ENCODE measurements at places on chromosomes 7 and 10.

DNA sequence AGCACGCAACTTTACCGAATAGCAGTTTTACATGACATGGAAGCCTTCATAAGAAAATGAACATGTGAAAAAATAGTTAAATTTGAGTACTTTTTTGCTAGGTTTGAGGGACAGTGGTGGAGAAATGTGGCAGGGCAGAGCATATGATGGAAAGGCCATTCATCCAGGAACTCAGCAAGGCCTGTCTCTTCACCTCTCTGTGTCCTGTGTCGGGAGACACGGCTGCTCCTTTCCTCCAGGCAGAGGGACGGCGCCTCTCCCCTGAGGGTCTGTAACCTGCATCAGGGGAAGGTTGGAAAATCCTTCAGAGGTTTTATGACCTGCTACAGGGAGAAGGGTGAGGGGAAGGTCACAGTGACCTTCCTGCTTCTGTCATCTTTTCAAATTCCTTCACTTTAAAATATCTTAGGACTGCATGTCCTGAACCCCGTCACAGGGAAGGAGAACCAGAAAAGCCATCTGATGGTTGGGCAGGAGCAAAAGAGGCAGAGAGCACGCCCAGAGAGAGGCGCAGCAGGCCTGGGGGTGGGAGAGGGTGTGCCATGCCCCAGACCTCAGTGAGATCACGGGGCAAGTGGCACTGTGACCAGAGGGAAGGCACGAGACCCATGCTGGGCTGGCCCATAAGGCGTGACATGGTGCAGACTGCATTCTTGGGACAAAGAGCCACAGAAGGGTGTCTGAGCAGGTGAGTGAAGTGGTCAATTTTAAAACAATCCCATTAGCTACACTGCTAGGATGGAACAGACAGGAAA, 44.0 kb downstream of the GSDME start:
- DNase-seq: no peak

DNA sequence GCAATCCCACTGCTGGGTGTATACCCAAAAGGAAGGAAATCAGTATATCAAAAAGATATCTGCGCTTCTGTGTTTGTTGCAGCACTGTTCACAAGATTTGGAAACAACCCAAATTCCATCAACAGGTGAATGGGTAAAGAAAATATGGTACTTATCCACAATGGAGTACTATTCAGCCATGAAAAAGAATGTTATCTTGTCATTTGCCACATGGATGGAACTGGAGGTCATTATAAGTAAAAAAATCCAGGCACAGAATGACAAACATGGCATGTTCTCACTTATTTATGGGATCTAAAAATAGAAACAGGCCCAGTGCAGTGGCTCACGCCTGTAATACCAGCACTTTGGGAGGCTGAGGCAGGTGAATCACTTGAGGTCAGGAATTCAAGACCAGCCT, 15.7 kb downstream of the APBB1IP start:
- DNase-seq: no peak

DNA sequence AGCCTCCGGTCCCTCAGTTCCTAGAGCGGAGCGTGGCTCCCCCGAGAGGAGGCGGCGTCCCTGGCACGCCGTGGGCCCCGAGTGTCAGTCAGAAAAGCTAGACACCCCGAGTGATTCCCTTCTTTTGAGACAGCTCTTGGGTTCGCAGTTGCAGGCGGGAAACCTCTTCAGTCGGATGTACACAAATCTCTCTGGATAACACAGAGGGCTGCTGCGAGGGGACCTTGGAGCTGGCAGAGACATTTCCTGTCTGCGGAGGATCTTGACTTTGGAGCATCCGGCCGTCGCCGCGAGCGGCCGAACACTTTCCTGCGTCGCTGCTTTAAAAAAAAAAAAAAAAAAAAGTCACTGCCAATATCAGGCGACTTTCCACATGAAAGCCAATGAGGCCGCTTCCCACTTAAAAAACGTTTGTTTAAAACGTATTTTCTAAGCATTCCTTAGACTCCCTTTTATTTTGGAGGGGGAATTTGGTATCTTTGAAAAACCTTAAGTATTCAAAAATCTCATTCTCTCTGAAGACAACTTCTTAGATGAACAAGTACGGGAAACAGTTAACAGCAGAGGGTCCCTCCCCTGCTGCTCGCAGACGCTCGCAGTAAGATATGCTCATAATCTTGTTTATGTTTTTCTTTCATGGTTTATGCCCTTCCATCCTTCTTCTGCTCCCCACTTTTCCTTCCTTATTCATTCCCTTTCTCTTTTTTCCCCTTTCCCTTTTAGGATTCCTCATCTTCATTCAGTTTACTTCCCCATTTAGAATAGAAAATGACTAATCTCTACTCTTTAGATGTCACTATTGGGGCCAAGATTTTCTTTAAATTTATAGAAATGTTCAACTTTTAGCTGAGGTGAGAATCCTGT, 10.0 kb downstream of the HHEX start:
- peak; percentile 56 for DNase-seq

GRCh38 chr10:124179308-124180043, 86.1 kb upstream of the CHST15 start:
- no peak for DNase-seq

DNA sequence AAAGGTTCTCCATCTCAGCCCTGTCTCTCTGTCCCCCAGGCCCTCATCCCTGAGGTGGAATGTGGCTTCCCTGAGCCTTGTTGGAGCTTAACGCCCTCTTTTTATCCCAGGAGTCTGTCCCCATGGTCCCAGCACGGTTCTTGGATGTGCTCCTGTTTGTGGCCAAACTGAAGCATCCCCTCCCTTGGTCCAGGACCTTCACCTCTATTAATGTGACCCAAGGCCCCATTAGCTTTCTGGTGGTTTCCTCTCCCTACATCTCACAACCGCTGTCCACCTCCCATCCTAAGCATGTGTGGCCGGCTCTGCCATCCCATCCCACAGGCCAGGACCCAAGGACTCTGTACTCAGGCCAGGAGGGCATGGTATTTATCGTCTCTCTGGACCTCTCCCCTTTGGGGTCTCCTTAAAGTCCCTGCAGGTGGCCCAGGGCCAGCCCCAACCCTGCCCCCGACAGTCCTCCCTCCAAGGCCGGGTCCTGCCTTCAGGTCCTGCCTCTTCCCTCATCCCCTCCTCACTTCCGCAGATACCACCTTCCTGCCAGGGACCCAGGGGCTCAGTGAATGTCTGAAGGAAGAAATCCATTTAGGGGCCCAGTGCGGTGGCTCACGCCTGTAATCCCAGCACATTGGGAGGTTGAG, 15.4 kb upstream of the SH2B2 start:
- DNase-seq: no peak

Data from activated CD8-positive, alpha-beta T cell treated with anti-CD3 and anti-CD28 coated beads for 36 hours (primary cell).